ENCODE measurements at places on chromosomes 1 and 21. TPM values are rescaled to one million over a fixed set of nuclear protein-coding genes. Genes with fewer than 3 reads are reported as not detected.

Gene TRPM2
- total RNA-seq = 2.2 TPM

Gene C1QTNF12
- 1.6 TPM for total RNA-seq

Gene A3GALT2
- total RNA-seq = not detected

Gene NEGR1
- total RNA-seq = 0.31 TPM

Gene PLCH2
- total RNA-seq = 4.7 TPM

Gene EPHA10
- not detected for total RNA-seq

Gene TTC22
- total RNA-seq = 1.9 TPM

Gene SLC37A1
- total RNA-seq = 19.4 TPM

Gene CERS2
- 84.8 TPM for total RNA-seq

Gene CRP
- total RNA-seq = 0.42 TPM

Gene TMEM269
- 1.0 TPM for total RNA-seq

Gene RAB42
- total RNA-seq = 0.52 TPM

Gene FCRL4
- not detected for total RNA-seq

Gene AQP10
- 4.1 TPM for total RNA-seq

Gene ANKRD13C
- 43.7 TPM for total RNA-seq

Gene MCOLN2
- 14.1 TPM for total RNA-seq

Gene RBP7
- 19.1 TPM for total RNA-seq

Gene SSX2IP
- 10.3 TPM for total RNA-seq

Gene TACSTD2
- under 0.01 TPM for total RNA-seq

Gene HDGF
- 98.9 TPM for total RNA-seq

Gene MTMR11
- total RNA-seq = 22.9 TPM

Gene ADAM30
- not detected for total RNA-seq

All from mononuclear cell (primary cell).